ENCODE measurements at places on chromosomes 7 and 10.
A peak's percentile ranks its signal among the peaks of the same experiment; 100 is the strongest.

- DNase-seq, result no peak
These were observed 13.7 kb downstream of the PRPS1L1 start for GRCh38 chr7:18013936-18014335.

DNA sequence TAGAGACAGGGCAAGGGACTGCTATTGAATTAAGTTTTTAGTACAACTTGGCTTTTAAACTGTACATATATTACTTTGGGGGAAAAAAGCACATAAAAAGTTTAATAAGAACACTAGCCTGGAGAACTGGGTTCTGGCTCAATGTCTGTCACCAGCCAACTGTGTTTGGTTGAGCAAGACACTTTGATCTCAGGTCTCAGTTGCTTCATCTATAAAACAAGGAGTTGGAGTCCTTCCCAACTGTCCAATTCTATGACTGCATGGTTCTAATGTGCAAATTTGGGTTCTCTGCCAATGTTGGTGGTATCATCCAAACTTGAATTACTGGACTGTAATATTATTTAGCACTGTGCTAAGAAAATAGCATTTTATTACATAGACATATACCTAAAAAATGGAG, 50.3 kb downstream of the ATXN7L1 start:
- no peak for DNase-seq

DNA sequence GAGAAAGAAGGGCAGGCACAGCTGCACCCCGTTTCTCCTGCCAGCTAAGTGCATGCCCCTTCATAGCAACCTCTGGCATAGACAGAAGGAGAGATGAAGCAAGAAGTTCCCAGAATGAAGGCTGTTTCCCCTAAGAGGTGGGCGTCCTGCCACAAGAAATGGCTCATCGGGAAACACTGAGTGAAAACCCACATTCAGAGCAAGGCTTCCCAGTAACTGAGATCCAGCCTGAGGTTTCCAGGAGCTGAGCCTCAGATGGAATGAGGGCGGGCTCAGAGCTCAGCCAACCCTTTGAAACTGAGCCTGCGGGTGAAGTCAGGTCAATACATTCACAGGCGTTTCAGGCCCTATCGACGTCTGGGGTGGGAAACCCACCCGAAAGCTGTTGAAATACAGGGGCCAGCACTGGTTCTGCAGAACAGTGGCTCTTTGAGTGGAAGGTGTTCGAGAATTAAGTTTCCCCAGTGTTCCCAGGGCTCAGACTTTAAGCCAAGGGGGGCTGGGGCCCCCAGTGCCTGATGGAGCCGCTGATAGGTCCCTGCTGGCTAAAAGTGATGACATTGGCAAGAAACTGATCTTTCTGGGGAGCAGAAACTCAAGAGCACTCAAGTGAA, 510.2 kb downstream of the RPS24 start:
- no peak for DNase-seq

- DNase-seq, result no peak
These were observed 6.9 kb downstream of the KPNA7 start for GRCh38 chr7:99201027-99201426.

DNA sequence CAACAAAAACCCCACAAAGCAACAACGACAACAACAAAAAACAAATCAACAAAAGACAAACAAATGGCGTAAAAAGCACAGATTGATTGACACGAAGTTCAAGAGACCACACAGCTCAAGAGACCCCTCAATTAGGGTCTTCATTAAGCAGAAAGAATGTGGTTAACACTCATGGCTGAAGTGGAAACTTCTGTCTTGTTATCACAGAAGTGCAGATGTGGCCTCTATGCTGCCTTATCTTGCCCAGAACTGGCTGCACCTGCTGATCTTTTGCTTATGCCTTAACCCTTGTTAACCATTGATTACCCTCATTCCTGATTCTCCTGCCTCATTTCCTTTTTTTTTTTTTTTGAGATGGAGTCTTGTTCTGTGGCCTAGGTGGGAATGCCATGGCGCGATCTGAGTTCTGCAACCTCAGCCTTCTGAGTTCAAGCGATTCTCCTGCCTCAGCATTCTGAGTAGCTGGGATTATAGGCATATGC, 3.5 kb upstream of the DAGLB start:
- DNase-seq, result no peak

GRCh38 chr7:111560773-111561653, 1.3 kb downstream of the IMMP2L start:
- no peak for DNase-seq

DNA sequence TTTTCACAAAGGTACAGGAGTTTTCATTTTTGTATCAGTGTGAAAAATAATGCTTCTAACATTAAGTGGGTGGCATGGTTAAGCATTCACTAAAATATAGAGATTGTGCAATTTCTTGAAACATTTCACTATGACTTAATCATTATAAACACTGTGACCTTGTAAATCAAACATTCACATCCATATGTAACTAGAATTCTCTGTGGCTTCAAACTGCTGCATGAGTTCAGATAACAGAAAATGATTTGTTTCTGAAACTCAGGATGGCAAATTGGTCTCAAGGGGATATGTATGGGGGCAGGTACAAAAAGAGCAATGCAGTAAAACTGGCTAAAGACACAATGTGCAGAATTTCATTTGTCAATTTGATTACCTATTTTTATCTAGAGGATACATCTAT, 3.8 kb downstream of the FAM133B start:
- DNase-seq, result no peak

DNA sequence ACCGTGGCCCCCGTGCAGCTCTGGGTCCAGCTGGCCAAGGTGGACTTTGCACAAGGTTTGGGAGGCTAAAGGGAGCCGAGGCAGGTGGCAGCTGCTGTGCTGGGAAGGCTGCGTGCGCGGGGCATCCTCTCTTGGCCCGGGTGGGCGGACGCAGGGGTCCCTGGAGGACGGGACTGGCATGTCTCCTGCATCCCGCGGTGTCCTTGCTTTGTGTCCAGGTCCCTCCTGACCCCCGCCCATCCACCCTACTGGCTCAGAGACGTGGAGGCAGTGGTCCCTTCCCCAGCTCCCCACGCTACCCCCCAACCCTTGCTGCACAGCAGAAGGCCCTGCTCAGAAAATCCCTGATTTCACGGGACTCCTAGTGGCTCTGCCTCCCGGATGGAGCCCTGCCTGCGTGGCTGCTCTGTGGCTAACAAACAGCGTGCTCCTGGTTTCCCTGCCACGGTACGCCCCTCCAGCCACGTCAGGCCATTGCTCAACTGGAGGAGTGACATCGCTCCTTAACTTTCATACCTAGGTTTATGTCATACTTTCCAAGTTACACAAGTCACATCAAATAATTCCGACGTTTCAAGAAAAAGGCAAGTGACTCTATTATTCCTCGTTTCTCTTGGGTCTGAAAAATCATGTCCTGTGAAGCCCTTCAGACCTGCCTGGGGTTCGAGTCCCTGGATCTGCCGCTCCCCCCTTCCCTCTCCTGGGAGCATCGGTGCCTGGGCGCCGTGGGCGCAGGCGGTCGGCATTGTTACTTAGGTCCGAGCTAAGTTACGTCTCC, 421.9 kb downstream of the DNAJB6 start:
- DNase-seq, result no peak

- DNase-seq, result peak; percentile 50
These were observed 468.9 kb downstream of the DNAJB6 start for GRCh38 chr7:157805713-157806112.

DNA sequence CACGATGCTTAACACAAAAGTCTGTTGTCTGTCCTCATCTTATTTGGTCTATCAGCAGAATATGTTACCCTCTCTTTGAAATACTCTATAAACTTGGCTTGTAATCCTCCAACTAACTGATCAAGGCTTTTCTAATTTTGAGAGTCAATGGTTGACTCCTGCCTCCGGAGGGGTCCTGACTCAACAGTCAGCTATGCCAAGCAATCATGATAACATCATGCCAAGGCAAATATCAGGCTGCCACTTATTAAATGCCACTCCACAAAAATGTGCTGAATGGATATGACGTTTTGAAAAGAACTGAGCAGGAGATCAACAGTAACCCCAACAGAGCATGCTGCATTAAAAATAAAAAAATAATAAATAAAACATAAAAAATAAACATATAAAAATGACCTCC, 116.1 kb downstream of the PARD3 start:
- no peak for DNase-seq

GRCh38 chr7:47949703-47950102, 1.4 kb upstream of the PKD1L1 start:
- DNase-seq, result no peak

GRCh38 chr10:127035827-127036226, 130.6 kb downstream of the DOCK1 start:
- no peak for DNase-seq

GRCh38 chr7:143987513-143987912, 12.6 kb upstream of the OR6B1 start:
- DNase-seq, result no peak

DNA sequence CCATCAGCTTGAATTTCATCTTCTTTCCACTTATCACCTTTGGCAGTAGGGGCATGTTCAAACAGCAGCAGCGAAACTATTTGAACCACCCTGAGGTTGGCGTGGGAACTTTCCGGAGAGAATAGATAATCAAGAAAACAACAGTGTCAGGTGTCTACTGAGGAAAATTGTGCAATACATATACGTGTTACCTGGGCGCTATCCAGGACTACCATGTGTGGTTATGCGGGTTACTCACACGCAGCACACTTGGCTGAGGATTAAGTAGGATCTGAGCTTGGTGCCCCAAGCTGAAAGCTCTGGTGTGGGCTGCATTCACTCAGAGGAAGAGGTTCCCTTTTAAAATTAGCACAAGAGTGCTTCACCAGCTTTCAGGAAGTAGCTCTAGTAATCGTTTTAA, 8.8 kb upstream of the ABI1 start:
- DNase-seq, result no peak

DNA sequence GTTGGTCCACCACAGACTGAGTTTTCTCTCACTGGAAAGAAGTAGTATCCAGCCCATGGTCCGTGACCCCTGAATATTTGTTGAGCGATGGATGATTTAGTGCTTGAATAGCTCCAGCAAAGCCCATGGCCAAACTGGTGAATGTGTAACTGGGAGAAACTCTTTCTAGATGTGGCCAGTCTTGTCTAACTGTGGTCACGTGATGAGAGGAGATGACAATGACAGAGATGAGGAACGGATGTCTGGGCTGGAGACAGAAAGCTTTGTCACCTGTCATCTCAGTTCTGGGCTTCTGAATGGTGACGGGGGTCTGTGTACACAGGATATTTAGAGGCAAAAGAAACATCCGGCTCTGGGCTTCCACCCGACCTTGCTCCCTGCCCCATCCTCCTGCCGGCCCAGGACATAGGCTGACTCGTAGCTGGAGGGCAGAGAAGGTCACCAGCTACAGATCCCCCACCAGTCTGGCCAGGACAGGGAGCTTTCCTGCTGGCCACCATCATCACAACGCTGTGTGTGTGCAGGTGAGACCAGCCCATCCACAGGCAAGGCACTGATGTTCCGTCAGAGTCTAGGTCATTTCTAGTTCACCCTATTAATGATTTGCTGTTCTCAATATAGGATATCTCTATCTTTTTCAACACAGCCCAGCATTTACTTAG, 152.5 kb upstream of the TNS3 start:
- DNase-seq, result no peak

DNA sequence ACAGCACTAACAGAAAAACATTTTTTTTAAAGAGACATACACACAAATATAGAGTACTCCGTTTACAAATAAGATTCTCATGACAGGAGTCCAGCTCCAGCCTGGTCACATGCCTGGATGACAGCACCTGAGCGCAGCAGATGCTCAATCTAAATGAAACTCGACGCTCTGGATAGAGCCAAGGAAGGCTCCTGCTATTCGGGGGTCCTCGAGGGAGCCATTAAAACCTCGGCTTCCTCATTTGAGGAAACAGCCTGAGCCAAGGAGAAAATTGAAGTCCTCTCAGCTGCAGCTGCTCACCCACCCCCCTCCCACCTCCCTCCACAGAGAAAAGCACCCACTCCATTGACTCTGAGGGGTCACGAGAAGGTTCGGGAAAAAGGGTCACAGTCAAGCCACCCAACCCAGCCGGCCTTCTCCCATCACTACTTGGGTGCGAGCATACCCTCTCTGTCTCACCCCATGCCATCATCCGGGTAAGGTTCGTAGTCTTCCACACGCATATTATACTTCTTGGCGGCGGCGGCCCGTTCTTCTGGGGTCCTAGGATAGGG, 673 bp downstream of the NDUFB8 start:
- no peak for DNase-seq

DNA sequence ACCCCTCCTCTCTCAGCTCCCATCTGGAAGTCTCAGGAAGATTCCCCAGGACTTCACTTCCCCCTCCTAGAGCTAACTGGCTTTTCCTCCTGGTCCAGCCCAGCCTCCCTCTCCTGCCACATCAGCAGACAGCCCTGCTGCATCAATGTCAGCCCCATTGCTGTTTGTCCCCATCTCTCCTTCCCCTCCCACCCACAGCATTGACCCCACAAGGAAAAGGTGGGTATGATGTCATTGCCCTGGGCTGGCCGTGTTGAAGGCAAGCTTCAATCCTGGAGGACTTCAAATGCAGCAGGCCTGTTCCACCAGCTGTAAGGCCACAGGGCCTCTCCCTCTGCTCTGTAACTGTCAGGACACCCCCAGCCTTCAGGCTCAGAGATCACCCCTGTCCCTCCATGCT, 66.5 kb downstream of the C10orf105 start:
- DNase-seq, result no peak

GRCh38 chr10:35040760-35041501, 49.2 kb downstream of the CUL2 start:
- no peak for DNase-seq

GRCh38 chr7:131051304-131051703, 276.4 kb upstream of the MKLN1 start:
- DNase-seq, result no peak

DNA sequence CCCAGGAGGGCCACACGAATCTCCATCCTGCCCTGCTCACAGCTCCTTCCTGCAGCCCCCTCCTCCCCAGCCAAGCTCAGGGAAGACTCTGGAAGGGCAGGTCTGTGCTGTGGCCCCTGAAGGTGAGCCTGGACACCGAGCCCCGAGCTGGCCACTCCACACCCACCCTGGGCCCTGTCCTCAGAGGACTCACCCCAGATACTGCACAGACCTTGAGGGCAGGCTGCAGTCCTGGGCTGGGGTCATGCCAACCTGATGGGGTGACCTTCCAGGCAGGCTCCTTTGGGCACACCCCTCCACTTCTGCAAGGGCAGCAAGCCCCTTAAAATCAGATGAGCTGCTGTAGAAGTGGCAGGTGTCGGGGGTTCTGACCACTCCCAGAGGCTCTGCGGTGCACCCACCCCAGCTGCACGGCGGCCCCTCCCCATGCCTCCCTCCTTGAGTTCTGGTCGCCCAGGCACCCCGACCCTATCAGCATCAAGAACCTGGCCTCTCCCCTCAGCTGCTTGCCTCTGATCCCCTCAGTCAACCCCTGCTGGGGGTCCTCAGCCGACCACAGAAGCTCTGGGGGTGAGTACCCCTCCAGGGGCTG, 24.3 kb downstream of the YKT6 start:
- DNase-seq, result no peak

GRCh38 chr7:142587578-142588191, 161.6 kb upstream of the PRSS1 start:
- peak; percentile 5 for DNase-seq

DNA sequence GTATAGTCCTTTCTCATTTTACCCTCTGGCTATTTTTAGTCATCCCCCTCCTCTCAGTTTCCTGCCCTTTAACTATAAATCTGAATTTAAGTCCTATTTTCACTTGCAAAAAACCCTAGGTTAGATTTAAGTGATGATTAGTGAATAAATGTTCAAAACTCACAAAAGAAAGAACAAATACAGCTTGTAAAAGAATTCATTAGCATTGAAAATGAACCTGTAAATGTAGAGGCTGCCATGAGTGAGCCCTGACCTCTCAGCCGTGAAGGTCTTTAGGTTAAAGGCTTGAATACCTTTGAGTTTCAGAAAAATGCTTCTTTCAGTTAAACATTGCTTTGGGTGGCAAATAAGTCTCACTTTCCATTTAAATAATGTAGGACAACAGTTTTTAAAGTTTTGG, 2.0 kb upstream of the SLC16A12 start:
- no peak for DNase-seq

- DNase-seq, result no peak
These were observed 173.6 kb upstream of the PRKCQ start for GRCh38 chr10:6753644-6754043.

All from NCI-H1105 treated with DMSO at 0.1 percent for 48 hours (cell line).